ENCODE measurements at places on chromosomes 1 and 21.

- DNase-seq: peak; percentile 16
These were observed 87.5 kb upstream of the FMN2 start for GRCh38 chr1:240004086-240004749.

- no peak for DNase-seq
These were observed 655.0 kb downstream of the RWDD3 start for GRCh38 chr1:95888941-95889390.

DNA sequence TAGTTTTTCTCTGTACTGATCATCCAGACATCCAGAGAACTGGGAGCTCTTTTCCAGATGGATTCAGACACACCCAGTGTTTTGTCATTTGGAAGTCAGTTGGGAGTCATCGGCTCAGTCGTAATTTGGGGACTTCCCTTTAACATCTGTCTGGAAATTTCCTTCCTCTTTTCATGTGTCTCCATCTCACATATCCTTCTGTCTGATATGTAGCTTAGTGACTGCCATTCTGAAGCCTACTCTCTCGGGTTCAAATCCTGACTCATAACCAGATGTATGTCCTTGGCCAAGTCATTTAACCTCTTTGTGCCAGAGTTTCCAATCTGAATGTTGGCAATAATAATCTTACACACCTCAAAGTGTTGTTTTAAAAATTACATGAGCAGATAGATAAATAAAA, 3.0 kb downstream of the MORC3 start:
- no peak for DNase-seq

- DNase-seq: no peak
These were observed 117.4 kb upstream of the RAB3GAP2 start for GRCh38 chr1:220389634-220390033.

- peak; percentile 90 for DNase-seq
These were observed 33.8 kb upstream of the MPZL1 start for GRCh38 chr1:167687919-167688519.

GRCh38 chr1:197743578-197743977, 31.7 kb downstream of the DENND1B start:
- DNase-seq: no peak
